Thyroid gland (tissue), 4 donors: ENCODE measurements at places on chromosomes 5 and 9. TPM values are rescaled to one million over a fixed set of nuclear protein-coding genes. Genes with fewer than 3 reads are reported as not detected.

Gene BHMT
- total RNA-seq: 1.2 TPM

Gene ZBTB5
- 23.1 TPM for total RNA-seq

Gene C6
- total RNA-seq: 15.0 TPM

GRCh38 chr9:101443364-101443771 lies 7.8 kb upstream of the ALDOB start:
- H3K4me3 ChIP-seq: no peak overlapping the region
- no peaks in the 10 kb centered on the region for H3K27me3 ChIP-seq
- no peak for DNase-seq
- no peak overlapping the region for H3K27ac ChIP-seq
- no peaks in the 10 kb centered on the region for H3K4me1 ChIP-seq
- no peaks in the 10 kb centered on the region for H3K36me3 ChIP-seq

DNA sequence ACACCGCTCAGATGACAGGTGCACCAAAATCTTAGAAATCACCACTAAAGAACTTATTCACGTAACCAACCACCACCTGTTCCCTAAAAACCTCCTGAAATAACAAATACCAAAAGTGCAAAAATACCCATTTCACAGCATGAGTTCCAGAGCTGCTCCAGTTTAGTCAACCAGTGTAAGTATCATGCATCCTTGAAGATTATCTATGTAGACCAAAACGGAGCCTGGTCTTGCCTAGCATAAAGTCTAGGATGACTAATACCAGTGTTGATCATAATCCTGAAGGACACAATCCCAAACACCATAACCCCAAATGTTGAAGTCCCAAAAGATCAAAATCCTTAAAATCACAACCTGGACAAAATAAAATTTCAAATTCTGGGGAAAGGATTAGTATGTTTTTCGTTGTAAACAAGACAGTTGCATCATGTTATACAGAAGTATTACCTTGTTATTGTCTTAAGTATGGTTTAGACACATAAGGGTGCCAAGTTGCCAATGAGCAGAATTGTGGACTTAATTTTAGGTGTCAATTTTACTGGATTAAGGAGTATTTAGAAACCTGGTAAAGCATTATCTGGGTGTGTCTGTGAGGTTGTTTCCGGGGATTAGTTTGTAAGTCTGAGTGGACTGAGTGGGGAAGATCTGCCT lies 18.1 kb downstream of the VCP start:
- no peak for DNase-seq
- H3K27me3 ChIP-seq: no peaks in the 10 kb centered on the region
- no peaks in the 10 kb centered on the region for H3K4me1 ChIP-seq

Gene FBP2
- total RNA-seq: not detected

DNA sequence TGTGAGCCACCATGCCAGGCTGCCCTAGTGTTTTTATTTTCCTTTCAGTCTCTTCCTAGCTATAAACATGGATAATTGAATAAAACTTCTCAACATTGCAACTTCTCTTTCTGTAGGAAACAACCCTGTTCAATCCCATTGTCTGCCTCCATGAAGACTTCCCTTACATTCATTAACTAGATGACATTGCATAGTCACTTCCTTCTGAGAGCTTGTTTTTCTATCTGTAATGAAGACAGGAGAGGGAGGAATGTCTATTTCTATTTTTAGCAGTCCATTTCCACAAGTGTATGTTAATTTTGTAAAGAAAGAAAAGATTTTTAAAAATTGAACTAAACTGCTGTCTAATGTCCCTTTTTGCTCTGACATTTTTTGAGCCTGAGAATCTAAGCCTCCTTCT lies 55.6 kb upstream of the MELK start:
- DNase-seq: no peak
- H3K27ac ChIP-seq: no peak overlapping the region
- no peaks in the 10 kb centered on the region for H3K36me3 ChIP-seq
- H3K27me3 ChIP-seq: no peaks in the 10 kb centered on the region

DNA sequence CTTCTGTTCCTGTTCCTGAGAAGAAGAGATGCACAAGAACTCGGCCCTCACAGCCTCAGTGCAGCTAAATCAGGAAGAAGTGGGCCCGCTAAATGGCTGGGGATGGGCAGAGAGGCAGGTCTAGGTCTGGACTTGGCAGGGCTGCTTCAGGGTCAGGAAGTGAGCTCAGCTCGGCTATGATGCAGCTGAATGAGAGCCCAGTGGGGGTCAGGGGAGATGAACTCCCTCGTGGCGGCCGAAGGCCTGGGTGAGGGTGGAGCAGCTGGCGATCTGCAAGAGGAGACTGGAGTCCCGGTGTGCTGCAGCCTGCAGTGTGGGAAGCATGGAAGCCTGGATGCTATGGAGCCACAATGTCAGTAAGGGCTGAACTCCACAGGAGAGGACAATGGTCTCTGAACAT lies 466.2 kb downstream of the SPOCK1 start:
- no peak overlapping the region for H3K27ac ChIP-seq
- H3K36me3 ChIP-seq: no peaks in the 10 kb centered on the region
- no peaks in the 10 kb centered on the region for H3K27me3 ChIP-seq
- no peak overlapping the region for H3K4me3 ChIP-seq
- no peaks in the 10 kb centered on the region for H3K4me1 ChIP-seq

Gene DMAC1
- 13.6 TPM for total RNA-seq

Gene SYK
- total RNA-seq: 107 TPM

- DNase-seq: no peak
- no peaks in the 10 kb centered on the region for H3K27me3 ChIP-seq
- no peaks in the 10 kb centered on the region for H3K36me3 ChIP-seq
- H3K27ac ChIP-seq: no peak overlapping the region
Measured at GRCh38 chr5:95066048-95066447, 218.8 kb downstream of the MCTP1 start.

DNA sequence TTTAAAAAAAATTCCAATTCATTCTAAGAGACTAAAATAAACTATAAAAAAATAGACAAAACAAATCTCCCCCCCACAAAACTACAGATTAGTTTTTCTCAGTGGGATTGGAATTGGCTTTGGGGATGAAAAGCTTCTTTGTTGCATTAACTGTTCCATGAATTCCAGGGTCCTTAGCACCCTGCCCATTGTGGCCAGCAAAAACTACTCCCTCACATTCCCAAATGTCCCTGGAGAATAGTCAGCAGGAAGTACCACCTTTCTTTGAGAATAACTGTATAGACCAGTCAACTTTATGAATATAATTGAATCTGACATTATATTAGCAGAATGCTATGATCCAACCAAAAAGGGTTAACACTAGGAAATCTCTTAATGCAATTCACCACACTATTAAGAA lies 147.9 kb downstream of the LPAR1 start:
- H3K27me3 ChIP-seq: no peaks in the 10 kb centered on the region
- H3K36me3 ChIP-seq: no peaks in the 10 kb centered on the region
- H3K4me1 ChIP-seq: peaks cover 9% of the 10 kb centered on the region
- no peak overlapping the region for H3K4me3 ChIP-seq
- H3K27ac ChIP-seq: no peak overlapping the region
- DNase-seq: no peak

DNA sequence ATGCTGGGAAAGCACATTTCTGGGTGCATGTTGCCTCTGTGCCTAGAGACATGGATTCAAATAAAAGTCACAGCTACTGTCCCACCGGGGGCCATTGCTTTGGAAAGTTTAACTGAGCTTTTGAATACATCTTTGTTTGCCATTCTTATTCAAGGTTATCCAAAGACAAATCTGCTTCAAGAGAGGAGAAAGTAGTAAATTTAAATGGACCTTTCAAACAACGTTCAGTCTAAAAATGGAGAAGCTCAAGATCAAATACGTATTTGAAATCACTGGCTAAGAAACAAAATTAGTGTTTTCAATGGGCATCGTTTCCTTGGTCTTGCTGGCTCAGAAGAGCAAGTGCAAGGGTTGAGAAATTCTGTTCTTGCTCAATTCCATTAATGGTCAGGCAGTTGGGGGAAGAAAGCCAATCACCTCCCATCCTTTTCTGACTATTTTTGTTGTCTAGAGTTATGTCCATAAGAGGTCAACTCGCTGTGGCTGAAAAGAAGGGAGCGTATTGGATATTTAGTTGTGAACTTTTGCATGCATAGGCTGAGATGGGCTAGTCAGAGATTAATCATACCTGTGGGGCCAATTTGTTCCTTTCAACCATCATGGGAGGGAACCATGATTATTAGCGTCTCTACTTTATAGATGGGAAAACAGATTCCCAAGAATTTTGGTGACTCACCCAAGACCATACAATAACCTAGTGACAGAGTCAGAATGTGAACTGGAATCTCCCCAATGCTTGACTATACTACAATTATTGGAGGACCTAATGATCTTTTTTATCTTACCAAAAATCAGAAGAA lies 276.2 kb upstream of the TNC start:
- no peak overlapping the region for H3K27ac ChIP-seq
- H3K4me1 ChIP-seq: no peaks in the 10 kb centered on the region
- no peak overlapping the region for H3K4me3 ChIP-seq

DNA sequence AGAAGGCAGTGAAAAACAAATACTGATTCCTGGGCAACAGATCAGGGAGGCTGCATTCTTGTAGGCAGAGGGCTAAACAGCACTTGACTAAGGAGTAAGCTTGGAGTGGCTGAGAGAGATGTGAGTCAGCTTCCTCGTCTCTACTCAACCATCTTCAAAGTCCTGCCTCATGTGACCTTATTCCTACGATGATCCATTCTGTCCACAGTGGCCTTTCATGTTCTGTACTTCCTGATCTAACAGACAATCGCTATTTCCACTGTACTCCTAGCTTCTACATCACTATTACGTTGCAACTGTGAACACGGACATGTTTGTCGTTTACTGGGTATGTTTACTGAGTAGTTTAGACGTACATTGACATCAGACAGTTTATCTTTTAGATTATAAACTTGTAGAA lies 365.4 kb downstream of the ARL15 start:
- no peaks in the 10 kb centered on the region for H3K36me3 ChIP-seq
- H3K4me1 ChIP-seq: no peaks in the 10 kb centered on the region
- H3K4me3 ChIP-seq: no peak overlapping the region
- DNase-seq: no peak

- H3K4me1 ChIP-seq: peaks cover 20% of the 10 kb centered on the region
- no peak overlapping the region for H3K27ac ChIP-seq
- H3K27me3 ChIP-seq: no peaks in the 10 kb centered on the region
- no peak for DNase-seq
Measured at GRCh38 chr5:142091922-142092321, 16.7 kb upstream of the NDFIP1 start.

DNA sequence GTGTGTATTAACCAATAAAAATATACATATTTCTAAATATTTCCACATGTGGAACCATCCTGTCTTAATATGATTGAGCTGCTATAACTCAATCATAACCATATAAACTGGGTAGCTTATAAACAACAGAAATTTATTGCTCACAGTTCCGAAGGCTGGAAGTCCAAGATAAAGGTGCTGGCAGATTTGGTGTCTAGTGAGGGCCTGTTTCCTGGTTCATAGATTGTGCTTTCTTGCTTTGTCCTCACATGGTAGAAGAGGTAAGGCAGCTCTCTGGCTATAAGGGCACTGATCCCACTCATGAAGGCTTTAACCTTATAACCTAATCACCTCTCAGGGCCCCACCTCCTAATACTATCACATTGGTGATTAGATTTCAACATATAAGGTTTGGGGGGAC lies 14.0 kb upstream of the PRKAA1 start:
- H3K4me3 ChIP-seq: no peak overlapping the region
- no peaks in the 10 kb centered on the region for H3K4me1 ChIP-seq
- no peaks in the 10 kb centered on the region for H3K27me3 ChIP-seq
- H3K36me3 ChIP-seq: no peaks in the 10 kb centered on the region
- no peak overlapping the region for H3K27ac ChIP-seq
- no peak for DNase-seq

GRCh38 chr5:158770506-158770905 lies 329.2 kb downstream of the EBF1 start:
- H3K27ac ChIP-seq: no peak overlapping the region
- no peaks in the 10 kb centered on the region for H3K4me1 ChIP-seq
- H3K4me3 ChIP-seq: no peak overlapping the region
- no peaks in the 10 kb centered on the region for H3K27me3 ChIP-seq

DNA sequence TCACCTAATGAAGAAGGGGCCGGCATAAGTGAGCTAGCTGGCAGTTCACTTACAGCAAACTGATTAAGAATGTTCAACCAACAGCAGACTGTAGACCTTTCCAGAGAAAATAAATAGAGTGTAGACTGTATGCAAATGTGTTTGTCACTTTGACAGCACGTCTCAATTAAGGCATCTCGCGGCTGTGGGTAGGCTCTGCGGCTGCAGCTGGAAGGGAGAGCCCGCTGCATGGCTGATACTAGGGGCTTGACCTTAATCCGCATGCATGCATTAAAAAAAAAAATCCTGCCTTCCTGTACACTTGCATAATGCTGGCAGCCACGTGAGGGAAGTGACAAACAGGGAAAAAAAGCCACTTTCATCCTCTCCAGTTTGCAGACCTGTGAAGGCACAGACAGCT lies 82.3 kb downstream of the CRB2 start:
- peaks cover 8% of the 10 kb centered on the region for H3K36me3 ChIP-seq
- no peak for DNase-seq
- H3K4me3 ChIP-seq: no peak overlapping the region
- H3K27me3 ChIP-seq: no peaks in the 10 kb centered on the region
- H3K4me1 ChIP-seq: no peaks in the 10 kb centered on the region

Gene PCDHB7
- total RNA-seq: 2.0 TPM

- no peaks in the 10 kb centered on the region for H3K27me3 ChIP-seq
- H3K4me1 ChIP-seq: peaks cover 12% of the 10 kb centered on the region
- H3K36me3 ChIP-seq: no peaks in the 10 kb centered on the region
- DNase-seq: no peak
Measured at GRCh38 chr5:143026380-143026779, 256.2 kb downstream of the ARHGAP26 start.

Gene PCDHGA5
- 5.3 TPM for total RNA-seq
